NCI-H1417 treated with DMSO at 0.1 percent for 48 hours (cell line): ENCODE measurements at places on chromosomes 7 and 10.

DNA sequence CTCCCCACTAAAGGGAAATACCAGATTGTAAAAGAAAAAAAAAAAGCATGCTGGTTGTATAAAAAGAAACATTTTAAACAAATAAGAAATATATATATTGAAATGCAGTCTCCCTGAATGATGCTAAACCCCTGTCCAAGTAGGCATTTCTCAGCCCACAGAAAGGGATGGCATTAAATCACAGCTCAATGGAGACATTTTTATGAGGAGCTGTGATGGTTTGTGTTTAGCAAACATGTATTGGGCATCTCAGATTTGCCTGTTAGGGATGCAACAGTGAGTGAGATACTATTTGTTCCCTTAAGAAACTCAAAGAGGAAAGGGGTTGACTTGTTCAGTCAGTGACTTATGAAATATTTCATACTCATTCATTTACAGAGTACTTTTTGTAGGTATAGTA, 51.5 kb downstream of the KAT6B start:
- no peak for DNase-seq

GRCh38 chr7:142943706-142944268, 4.5 kb downstream of the LLCFC1 start:
- no peak for DNase-seq

DNA sequence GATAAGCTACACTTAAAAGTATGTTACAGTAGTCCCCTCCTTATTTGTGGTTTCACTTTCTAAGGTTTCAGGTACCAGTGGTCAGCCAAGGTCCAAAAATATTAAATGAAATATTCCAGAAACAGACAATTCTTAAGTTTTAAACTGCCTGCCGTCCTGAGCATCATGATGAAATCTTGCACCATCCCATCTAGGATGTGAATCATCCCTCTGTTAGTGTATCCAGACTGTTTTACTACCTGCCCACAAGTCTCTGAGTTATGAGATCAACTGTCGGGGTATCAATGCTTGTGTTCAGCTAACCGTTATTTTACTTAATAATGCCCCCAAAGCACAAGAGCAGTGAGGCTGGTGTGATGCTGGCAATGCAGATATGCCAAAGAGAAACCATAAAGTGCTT, 11.4 kb downstream of the KDM7A start:
- no peak for DNase-seq

- DNase-seq: no peak
Observed at GRCh38 chr7:129969881-129970446, 17.2 kb upstream of the UBE2H start.

DNA sequence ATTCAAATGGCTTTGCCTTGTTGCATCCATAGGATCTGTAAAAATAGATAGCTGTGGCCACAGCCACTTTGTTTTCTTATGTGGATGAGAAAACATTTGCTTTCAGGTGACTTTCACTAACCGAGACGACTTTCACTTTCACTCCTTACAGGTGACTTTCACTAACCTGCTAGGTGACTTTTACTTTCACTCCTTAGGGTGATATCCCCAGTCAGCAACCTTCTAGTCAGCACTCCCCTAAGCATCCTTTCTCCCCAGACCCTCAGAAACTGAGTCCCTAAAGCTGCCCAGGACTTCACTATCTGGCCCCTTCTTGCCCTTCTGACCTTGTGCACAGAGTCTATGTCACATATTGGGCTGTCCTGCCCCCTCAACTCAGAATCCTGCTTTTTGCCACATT, 177.5 kb downstream of the RELN start:
- no peak for DNase-seq

GRCh38 chr7:1368184-1368681, 91.0 kb downstream of the MICALL2 start:
- DNase-seq: no peak

GRCh38 chr7:3154881-3155494, 111.3 kb upstream of the CARD11 start:
- no peak for DNase-seq

- DNase-seq: no peak
Observed at GRCh38 chr7:459584-460373, 59.9 kb downstream of the PDGFA start.

DNA sequence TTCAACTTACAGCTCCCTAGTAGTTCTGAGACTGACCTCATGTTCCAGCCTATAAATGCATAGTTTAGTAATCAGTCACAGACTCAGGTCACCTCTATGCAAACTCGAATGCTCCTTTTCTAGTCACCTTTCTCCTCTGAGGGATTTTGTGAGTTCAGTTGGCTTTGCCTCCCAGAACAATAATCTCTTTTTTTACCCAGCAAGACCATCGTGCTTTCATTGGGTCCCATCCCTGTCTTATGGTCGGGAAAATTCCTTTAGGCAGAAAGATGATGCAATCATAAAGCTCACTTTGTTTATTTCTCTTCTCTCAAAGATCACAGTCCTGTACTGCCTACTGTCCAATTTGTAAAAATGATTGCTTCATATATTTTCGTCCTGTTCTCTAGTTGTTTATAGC, 38.4 kb downstream of the TWIST1 start:
- no peak for DNase-seq

GRCh38 chr10:73591935-73592699, 975 bp upstream of the USP54 start:
- DNase-seq: no peak

DNA sequence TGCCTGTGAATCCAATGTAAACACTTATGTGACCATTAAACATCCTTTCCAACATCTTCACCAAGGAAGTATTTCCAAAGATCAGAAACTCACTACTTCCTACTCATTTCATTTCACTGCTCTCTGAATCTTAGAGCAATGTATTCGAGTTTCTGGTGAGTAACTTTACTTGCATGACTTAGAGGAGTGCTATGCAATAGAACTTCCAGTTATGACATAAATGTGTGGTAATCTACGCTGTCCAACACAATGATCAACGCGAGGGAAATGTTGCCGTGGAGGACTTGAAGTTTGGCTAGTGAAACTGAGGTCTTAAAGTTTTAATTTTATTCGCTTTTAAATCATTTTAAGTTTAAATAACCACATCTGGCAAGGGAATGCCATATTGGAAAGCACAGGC, 1326.3 kb downstream of the XPNPEP1 start:
- no peak for DNase-seq

- DNase-seq: no peak
Observed at GRCh38 chr10:74153123-74153522, 2.1 kb downstream of the ADK start.

DNA sequence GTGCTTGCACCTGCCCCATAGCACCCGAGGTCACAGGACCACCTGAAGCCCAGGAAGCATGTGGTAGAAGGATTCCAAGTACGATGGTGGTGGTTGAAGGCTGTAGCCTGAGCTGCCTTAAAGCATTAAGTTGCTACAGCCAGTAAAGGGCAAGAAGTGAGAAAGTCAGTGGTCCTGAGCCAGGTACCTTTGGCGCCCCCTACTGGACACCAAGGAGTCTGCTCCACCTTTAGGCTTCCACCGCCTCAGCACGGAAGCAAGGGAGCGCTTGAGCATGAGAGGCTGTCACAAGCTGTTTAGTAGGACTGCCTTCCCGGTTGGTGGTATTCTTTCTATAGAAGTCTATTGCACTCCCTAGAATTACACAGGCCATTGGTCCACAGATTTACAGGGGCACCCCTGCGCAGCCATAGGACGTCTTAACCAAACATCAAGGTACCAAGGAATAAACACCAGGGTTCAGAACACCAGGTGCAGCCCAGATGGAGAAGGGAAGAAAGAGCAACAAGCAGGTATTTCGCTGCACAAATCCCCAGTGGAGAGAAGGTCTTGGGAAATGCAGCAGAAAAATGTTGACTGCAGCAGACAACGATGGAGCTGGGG, 2.2 kb downstream of the CRTAC1 start:
- DNase-seq: no peak

DNA sequence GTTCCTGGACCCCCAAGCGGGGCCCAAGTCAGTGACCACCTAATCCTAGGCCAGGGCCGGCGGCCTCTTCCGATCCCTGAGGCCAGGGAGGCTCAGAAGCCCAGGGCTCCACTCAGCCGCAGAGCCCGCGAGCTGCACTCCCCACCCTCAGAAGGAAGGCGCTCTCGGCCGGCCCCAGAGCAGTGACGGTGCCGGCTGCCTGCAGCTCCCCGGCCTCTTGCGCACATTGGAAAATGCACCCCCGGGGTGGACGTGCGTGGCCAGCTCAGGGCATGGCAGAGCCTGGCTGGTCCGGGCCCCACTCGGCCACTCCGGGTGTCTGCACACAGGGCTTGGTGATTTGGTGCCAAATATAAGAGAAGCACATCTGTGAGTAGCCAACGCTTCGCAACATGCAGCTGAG, 269.1 kb downstream of the PTPRN2 start:
- DNase-seq: no peak

GRCh38 chr10:86670290-86670811, 2.0 kb downstream of the LDB3 start:
- DNase-seq: no peak

GRCh38 chr10:95256268-95256667, 34.5 kb downstream of the PDLIM1 start:
- no peak for DNase-seq

GRCh38 chr7:89133819-89134218, 338.3 kb upstream of the TEX47 start:
- no peak for DNase-seq

DNA sequence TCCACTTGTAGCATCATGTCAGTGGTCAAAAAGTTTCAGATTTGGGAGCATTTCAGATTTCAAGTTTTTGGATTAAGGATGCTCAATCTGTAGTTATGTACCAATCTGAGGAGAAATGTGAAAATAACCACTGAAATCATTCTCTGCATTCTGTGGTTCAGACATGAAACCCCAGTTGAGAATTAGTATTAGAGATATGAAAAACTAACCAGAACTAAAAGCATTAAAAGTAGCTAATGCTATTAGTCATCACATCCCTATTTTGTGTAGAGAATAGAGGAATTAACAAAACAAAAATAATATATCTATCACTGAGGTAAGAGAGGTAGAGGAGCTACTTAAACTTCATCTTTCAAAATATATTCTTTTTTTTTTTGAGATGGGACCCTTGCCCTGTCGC, 28.0 kb downstream of the MICU1 start:
- no peak for DNase-seq

DNA sequence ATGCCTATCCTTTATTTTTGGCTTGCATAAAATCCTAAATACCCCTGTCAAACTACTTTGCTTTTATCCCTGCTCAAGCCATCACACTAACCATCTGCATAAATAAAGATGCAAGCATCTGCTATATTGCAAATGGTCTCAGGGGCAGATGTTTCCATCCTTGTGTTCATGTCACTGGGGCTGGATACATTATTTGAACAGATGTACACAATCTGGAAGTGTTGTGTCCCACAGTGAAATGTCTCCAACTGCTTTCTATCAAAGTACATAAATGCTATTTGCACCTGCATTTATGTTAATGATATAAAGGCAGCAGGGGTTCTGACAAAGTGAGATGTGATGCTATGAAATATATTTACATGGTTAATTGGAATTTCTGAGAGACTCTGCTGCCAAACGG, 163.1 kb downstream of the ZNF438 start:
- DNase-seq: no peak
